ENCODE measurements at places on chromosomes 16 and 17. TPM values are rescaled to one million over a fixed set of nuclear protein-coding genes. Genes with fewer than 3 reads are reported as not detected.

- H3K4me3 ChIP-seq = no peak overlapping the region
- H3K36me3 ChIP-seq = peaks cover 7% of the 10 kb centered on the region
- H3K27ac ChIP-seq = no peak overlapping the region
- H3K27me3 ChIP-seq = no peaks in the 10 kb centered on the region
Measured at GRCh38 chr17:14011740-14012405, 57.4 kb upstream of the COX10 start.

The XAF1 gene
- 34.1 TPM for total RNA-seq

- H3K27ac ChIP-seq = no peak overlapping the region
- DNase-seq = no peak
- no peak overlapping the region for H3K4me3 ChIP-seq
- H3K27me3 ChIP-seq = no peaks in the 10 kb centered on the region
Measured at GRCh38 chr17:60548990-60549389, 22.9 kb upstream of the APPBP2 start.

The SOST gene
- not detected for total RNA-seq

The ADAM11 gene
- total RNA-seq = 0.12 TPM

Data from activated CD4-positive, alpha-beta T cell treated with anti-CD3 and anti-CD28 coated beads, Interleukin-2, amount 10 ng/mL, durations not matched to agents 24 days and 14 days (primary cell).